ENCODE measurements at places on chromosomes 7 and 10. TPM values are rescaled to one million over a fixed set of nuclear protein-coding genes. Genes with fewer than 3 reads are reported as not detected.

DNA sequence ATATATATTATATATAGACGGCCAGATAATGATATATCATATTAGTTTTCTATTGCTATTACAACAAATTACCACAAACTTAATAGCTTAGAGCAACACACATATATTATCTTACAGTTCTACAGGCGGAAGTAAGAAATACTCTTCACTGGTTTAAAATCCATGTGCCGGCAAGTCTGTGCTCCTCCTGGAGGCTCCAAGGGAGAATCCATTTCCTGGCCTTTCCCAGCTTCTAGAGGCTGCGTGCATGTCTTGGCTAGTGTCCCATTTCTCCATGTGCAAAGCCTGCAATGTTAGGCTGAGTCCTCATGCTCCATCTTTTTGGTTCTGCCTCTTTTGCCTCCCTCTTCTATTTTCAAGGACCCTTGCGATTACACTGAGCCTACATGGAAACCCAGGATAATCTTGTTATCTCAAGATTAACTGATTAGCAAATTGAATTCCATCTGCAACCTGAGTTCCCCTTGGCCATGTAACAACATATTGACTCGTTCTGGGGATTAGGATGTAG, 23.9 kb upstream of the PNLIPRP3 start:
- no peaks in the 10 kb centered on the region for H3K27me3 ChIP-seq
- no peaks in the 10 kb centered on the region for H3K4me1 ChIP-seq
- H3K36me3 ChIP-seq = no peaks in the 10 kb centered on the region
- DNase-seq = no peak
- H3K27ac ChIP-seq = no peak overlapping the region

DNA sequence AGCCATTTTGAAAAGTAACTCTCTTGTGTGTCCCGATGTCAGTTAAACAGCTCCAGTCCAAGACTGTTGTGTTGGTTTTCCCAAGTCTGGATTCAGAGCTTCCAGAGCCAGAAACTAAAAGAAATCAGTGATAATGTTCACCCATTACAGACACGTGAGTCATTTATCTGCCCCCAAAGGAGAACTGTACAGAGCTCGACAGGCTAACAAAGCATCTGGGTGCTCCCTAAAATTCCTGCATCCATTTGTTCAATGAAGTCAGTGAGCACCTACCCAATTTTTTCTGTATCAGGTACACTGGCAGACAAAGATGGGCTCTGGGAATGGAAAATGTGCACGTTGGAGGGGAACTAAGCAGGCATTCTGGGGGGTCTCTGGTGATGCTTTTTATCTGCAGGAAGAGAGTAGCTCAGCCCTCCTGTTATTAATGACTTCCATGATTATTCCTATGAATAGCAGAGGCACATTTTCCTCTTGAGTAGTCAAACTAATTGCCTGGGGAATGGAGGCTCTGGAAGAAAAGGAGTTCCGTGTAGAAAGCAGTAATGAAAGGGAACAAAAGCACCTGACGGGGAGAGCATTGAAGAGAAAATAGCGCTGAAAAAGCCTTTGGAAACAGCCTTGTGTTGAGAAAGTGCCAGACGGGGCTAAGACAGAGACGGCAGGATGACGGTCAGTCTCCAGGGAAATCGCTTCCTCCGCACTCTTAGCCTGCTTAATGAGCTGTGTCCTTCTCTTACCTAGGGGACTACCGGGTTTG, 75.3 kb downstream of the GAD2 start:
- H3K27me3 ChIP-seq = no peaks in the 10 kb centered on the region
- H3K27ac ChIP-seq = no peak overlapping the region
- no peaks in the 10 kb centered on the region for H3K4me1 ChIP-seq
- H3K36me3 ChIP-seq = no peaks in the 10 kb centered on the region
- DNase-seq = no peak

DNA sequence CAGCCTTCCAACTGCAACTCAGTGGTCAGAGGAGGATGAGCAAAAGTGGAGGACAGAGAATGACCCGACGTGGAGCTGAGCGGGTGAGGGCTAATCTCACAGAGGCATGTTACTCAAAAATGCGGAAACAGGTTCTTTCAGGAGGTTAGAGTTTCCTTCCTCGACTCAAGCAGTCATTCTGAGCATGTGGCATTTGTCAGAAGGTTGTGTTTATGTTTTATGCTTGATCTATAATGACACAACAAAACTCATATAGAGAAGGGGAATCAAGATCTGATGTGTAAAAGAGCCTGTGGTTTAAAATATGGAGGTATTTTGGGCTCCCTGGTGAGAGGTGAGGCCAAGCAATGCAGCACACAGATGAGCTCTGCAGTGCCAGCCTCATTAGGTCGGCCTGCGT, 311.4 kb downstream of the ADARB2 start:
- H3K36me3 ChIP-seq = no peaks in the 10 kb centered on the region
- no peak overlapping the region for H3K4me3 ChIP-seq
- H3K4me1 ChIP-seq = no peaks in the 10 kb centered on the region
- no peaks in the 10 kb centered on the region for H3K27me3 ChIP-seq
- DNase-seq = no peak
- H3K27ac ChIP-seq = no peak overlapping the region

GRCh38 chr10:90451283-90451682, 406.6 kb downstream of the HTR7 start:
- no peaks in the 10 kb centered on the region for H3K36me3 ChIP-seq
- H3K4me3 ChIP-seq = no peak overlapping the region
- H3K4me1 ChIP-seq = no peaks in the 10 kb centered on the region
- DNase-seq = no peak
- no peaks in the 10 kb centered on the region for H3K27me3 ChIP-seq

The SEMA3E gene
- total RNA-seq = 3.3 TPM

The HTR5A gene
- total RNA-seq = not detected

The OLAH gene
- not detected for total RNA-seq
